Tibial nerve (tissue), 4 donors: ENCODE measurements at places on chromosomes 7 and 10.

DNA sequence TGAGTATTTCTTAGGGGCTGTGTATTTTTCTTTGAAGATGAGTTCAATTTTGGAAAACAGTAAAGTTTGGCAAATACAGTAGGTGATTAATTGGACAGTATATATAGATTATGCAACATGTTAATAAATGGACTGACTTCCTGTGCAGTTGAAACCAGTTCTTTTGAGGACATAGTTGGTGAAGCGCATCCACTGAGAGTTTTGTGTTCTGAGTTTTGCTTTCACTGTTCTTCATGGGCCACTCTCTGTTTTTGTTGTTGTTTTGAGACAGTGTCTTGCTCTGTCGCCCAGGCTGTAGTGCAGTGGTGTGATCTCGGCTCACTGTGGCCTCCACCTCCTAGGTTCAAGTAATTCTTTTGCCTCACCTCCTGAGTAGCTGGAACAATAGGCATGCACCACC lies 109.0 kb downstream of the SDHAF3 start:
- DNase-seq: no peak

- no peak for DNase-seq
Observed at GRCh38 chr7:155874010-155874409, 61.7 kb upstream of the SHH start.

- DNase-seq: no peak
Observed at GRCh38 chr7:2873686-2874551, 29.8 kb upstream of the GNA12 start.

- no peak for DNase-seq
Observed at GRCh38 chr7:38492010-38492409, 139.2 kb downstream of the AMPH start.

- no peak for DNase-seq
Observed at GRCh38 chr10:101616415-101617101, 28.4 kb downstream of the DPCD start.
